ENCODE measurements at places on chromosomes 1 and 21. TPM values are rescaled to one million over a fixed set of nuclear protein-coding genes. Genes with fewer than 3 reads are reported as not detected.

Gene VTCN1
- 7.8 TPM for total RNA-seq

Gene TGFBR3
- total RNA-seq: 51.7 TPM

Gene PPIAL4G
- total RNA-seq: not detected

Gene SPATA1
- total RNA-seq: 0.05 TPM

Gene GJA8
- total RNA-seq: 1.1 TPM

Gene VWA1
- total RNA-seq: 191 TPM

Gene FCRL4
- 0.28 TPM for total RNA-seq

Gene SV2A
- total RNA-seq: 3.4 TPM

Gene OR2L3
- not detected for total RNA-seq

Gene ELAPOR1
- total RNA-seq: 621 TPM

Gene PTGS2
- total RNA-seq: 14.3 TPM

Gene MMP23B
- 55.4 TPM for total RNA-seq

Gene GPR25
- not detected for total RNA-seq

Gene RIIAD1
- total RNA-seq: 7.8 TPM

Gene FAM163A
- not detected for total RNA-seq

Measured in prostate gland (tissue), 2 donors.